A673 (cell line): ENCODE measurements at places on chromosomes 16 and 17. TPM values are rescaled to one million over a fixed set of nuclear protein-coding genes. Genes with fewer than 3 reads are reported as not detected.

The ENPP7 gene
- not detected in 2 replicates for total RNA-seq

DNA sequence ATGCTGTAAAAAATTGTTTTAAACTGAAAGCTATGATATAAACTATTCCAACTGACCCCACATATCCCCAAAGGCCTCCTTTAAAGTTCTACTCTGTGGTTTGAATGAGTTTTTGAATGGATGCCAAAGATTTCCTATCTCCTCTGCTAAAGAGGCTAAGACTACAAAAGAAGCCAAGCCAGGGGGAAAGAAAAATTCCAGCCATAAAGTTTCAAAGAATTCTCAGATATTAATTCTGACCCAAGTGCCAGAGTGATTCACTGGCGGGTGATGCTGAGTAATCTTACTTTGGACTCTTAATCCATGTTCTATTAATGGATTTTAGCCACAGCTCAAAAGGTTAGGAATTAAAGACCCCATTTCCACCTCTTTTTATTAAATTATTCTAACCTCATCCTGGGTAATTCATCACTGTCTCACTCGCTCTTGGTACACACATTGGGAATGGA is 60.7 kb downstream of the HS3ST3A1 start:
- no peak for DNase-seq

- no peak for DNase-seq
Measured at GRCh38 chr17:71937914-71938313, 182.9 kb upstream of the SOX9 start.

DNA sequence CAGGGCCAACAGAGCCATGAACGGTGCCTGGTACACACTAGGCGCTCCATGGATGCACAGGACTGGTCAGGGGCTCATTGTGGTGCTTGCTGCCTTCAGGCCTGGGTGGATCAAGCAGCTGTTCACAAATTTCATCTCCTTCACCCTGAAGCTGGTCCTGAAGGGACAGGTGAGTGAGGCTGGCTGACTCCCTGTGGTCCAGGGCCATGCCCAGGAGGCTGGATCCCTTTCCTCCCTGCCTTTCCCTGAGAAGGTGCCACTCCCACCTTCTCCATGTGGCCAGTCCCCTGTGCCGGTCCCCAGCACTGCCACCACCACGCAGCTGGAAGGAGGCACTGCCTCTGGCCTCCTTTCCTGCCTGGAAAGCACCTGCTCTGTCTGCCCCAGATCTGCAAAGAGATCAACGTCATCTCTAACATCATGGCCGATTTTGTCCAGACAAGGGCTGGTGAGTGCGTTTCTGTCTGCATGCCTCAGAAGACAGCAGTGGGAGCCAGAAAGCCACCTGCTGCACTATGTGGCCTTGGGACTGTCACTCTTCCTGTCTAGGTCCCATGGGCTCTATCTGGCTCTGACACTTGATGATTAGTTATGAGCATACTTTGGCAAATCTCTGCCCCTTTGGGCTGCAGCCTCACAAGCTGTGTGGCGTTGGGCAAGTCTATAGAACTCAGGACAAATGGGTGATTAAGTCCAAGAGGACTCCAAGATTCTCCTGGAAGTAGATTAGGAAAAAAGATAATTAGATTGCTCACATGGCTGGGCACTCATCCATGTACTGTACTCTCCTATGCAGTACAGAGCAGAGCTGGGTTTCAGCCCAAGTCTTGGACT is 9.4 kb downstream of the CETP start:
- no peak for DNase-seq

DNA sequence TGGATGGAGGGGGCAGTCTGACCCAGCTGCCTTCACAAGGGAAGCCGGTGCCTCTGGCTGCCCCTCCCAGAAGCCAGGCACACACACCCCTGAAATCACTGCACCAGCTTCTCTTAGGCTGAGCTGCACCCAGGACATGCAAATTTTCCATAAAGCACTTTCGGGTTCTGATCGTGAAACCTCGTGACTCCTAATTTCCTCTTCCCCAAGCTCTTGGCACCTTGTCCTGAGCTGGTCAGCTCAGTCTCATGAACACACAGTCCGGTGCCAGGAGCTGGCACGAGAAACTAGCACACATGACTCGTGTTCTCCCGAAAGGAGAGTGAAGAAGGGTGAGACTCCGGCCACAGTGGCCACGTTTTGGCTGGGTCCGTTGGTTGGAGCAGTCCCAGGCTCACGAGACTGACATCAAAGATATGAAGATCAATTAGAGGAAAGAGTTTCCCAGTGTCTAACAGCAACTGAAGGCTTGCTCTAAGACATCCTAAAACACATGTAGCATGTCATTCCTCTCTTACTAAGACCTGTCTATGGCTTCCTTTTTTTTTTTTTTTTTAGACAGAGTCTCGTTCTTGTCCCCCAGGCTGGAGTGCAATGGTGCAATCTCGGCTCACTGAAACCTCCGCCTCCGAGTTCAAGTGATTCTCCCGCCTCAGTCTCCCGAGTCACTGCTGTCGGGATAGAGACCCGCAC is 9.2 kb upstream of the ABR start:
- no peak for DNase-seq

DNA sequence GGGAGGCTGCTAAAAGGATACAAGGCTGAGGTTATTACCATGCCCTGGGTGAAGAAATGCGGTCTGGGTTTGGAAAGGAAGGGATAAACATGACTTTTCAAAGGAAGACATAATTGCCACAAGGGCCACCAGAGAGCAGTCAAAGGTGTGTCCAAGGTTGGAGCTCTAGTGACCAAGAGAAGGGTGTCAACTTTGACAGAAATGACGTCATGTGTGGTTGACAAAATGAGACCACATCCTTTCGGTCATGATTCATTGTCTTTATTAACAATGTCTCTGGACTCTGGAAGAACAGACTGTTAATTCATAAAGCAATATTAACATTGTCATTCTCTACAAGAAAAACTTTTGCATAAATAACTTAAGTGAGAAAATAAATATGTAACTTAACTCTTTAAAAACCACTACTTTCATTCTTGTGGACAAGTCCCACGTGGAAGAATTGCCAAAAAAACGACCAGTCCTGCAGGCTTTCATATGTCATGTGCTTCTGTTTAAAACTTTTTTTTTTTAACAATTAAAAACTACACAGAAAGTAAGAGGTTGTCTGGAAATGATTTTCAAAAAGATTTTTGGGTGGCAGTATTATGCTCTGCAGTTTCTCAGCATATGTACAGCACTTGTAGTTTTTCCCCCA is 5.0 kb downstream of the SOST start:
- DNase-seq: no peak

- DNase-seq: no peak
Measured at GRCh38 chr17:74972973-74973328, 392 bp upstream of the HID1 start.

The SLC22A31 gene
- total RNA-seq: 0.47 and 1.0 TPM in 2 replicates

The TBC1D28 gene
- total RNA-seq: not detected in 2 replicates

- no peak for DNase-seq
Measured at GRCh38 chr17:7582396-7583252, 1.0 kb upstream of the MPDU1 start.

DNA sequence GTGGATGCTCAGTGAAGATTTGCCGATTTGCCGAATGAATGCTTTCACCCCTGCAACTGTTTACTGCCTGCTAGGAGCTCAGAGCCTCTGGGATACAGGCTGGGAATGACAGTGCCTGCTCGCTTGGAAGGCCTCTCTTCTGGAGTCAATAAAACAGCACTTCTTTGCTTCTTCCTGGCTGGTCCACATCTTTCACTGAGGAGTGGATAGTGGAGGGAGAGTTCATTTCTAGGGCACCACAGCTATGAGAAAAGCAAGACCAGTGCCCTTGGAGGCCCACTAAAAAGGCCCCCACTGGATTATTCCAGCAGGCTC is 3.1 kb upstream of the USP7 start:
- DNase-seq: no peak

DNA sequence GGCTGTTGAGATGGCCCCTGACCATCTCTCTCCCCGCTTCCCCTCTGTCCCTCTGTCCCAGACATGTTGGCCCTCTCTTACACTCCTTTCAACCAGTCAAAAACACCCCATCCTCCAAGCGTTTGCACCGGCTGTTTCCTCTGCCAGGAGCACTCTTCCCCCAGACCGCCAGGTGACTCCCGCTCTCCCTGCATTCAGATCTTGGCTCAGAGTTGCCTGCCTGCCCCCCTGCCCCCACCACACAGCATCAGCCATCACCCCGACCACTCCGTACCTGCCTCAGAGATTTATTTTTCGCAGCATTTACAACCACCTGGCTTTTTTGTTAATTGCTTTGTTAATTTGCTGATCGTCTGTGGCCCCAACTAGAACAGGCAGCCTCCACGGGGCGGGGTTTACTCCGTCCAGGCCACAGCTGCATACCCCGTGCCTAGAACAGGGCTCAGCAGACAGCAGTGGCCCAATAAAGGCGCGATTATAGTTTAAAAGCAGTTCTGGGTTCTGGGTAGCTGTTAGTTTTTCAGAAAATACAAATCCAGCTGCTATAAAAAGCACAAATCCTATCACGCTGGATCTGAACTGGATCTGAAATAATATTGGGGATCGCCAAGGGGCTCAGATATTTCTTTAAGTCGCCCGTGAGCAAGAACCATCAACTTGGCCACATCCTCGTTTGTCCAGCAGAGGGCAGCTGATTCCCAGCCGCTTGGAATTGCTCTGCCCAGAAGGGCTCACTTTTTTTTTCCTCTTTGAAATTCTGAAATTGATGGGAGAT is 173.6 kb downstream of the IRF8 start:
- peak; percentile 65 for DNase-seq
